Foreskin keratinocyte (primary cell): ENCODE measurements at places on chromosomes 7 and 10.
A peak's percentile ranks its signal among the peaks of the same experiment; 100 is the strongest.

DNA sequence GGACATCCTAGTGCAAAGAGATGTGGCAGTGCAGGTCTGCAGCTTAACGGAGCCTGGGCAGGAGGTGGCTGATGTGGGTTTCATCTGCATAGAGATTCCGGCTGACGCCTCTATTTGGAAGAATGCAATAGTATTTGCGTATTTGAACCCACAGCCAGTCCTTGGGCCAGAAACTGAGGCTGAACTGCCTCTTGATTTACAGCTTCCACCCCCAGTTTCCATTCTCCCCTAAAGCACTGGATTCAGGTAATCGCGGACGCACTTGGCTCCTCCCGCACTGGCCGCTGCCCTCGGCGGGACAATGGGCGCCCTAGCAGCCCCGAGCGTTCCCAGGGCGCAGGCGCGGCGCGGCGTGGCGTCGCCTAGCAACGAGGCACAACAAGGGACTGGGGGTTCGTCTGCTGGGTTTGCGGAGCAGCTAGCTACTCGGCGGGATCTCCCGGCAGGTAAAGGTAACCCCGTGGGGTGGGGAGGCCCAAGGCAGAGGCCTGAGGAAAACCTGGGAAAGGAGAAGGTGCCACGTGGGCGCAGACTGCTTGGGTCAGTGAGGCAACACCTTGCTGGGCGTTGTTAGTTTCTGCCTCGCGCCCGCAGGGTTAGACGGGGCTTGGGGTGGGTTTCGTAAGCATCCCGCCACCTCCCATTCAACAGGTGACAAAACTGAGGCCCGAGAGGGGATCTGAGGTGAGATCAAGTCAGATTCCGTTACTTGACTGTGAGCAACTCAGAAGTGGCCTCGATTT, at the start of gene ARMC3:
ARMC3 (plus strand) TSS at position 393 of the 743 bp plus-strand sequence. CDS start 3,944 bp downstream, outside the sequence.
- peak; percentile 28 for DNase-seq

GRCh38 chr10:92180399-92180798, 110.5 kb downstream of the CPEB3 start:
- DNase-seq, result no peak

DNA sequence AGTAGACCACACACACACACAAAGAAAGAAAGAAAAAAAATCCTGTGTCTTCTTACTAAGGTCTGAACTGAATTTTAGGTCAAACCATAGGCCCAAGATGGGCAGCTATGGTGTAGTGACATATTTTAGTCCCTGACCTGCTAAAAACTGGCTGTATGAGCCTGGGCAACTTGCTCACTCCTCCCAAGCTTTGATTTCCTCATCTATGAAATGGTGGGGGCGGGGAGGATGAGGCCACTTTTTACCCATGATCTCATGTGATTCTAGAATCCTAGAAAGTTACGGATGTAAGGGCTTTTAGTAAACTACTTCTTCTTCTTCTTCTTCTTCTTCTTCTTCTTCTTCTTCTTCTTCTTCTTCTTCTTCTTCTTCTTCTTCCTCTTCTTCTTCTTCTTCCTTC, 6.1 kb upstream of the CCL24 start:
- DNase-seq, result no peak

DNA sequence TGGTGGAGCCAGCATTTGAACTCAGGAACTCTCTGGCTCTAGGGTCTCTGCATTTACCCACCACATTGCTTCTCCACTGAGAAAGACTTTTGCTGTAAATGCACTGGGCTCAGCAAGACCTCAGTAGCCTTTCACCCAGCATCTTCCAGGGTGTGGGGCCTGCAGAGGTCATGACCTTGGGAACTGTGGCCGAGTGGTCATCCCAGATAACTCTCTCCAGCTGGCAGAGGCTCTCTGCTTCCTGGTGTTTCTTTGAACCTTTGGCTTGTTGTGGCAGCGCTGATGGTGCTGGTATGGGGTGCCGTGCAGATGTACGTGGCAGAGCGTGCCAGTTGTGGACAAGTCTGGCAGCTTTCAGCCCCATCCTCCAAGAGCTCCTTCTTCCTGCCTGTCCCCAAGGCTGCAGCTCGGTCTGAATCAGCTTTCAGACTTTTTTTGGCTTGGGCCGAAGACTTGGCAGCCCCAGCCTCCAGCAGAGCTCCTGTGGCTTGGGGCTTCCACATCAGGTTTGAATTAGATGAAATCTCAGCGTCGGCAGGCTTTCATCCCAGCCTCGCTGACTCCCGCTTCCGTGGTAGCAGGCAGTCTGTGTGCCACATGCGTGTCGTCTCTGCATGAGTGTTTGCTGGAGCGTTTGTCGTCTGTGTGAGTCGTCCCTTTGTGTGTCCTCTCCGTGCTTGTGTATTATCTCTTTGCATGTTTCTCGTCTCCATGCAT, 21.5 kb downstream of the ADAMTS14 start:
- no peak for DNase-seq

GRCh38 chr7:25578991-25579777, 350.9 kb upstream of the NPVF start:
- no peak for DNase-seq

DNA sequence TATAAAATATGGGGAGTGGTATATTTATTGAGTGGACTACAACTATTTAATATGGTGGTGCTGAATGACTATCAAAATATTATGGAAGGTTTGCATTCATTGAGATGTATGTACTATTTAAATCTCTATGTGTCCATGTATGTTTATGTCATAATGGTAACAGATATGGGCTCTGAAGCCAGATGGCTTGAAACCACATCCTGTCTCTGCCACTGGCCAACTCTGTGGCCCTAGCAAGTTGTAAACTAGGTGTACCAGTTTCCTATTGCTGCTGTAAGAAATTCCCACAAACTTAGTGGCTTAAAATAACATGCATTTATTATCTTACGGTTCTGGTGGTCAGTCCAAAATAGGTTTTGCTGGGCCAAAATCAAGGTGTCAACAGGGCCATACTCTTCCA, 198.1 kb upstream of the NFE2L3 start:
- DNase-seq, result no peak
